ENCODE measurements at places on chromosomes 1 and 21. TPM values are rescaled to one million over a fixed set of nuclear protein-coding genes. Genes with fewer than 3 reads are reported as not detected.

Gene PRELP
- total RNA-seq, result 8.1 TPM

GRCh38 chr1:28104866-28105467, 16.6 kb upstream of the EYA3 start:
- DNase-seq, result peak; percentile 75

Gene ST6GALNAC3
- 18.3 TPM for total RNA-seq

Gene NR1I3
- total RNA-seq, result not detected

All from dorsolateral prefrontal cortex (tissue), 122 donors.